Occipital lobe (tissue), 3 donors: ENCODE measurements at places on chromosomes 2 and 18.

- peak; percentile 24 for DNase-seq
Observed at GRCh38 chr18:58392324-58393000, 236.4 kb downstream of the ALPK2 start.

DNA sequence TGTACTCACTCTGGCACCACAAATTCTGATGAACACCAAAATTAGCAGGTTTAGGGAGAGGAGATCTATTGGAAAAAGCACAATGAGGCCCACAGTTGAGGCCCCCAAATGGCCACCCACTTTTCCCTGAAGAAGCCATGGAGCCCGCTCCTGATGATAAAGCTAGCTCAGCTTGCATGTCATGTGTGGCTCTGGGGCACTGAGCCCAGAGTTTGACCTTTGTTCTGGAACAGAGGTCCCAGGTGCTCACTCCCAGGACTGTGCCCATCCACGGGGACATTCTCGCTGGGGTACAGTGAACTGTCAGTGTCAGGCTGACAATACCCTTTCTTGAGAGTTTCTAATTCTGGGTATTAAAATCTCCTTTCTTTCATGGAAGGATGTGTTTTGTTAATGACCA lies 36.2 kb downstream of the XDH start:
- no peak for DNase-seq

- no peak for DNase-seq
Observed at GRCh38 chr2:194735837-194736542, 921.0 kb upstream of the SLC39A10 start.

- no peak for DNase-seq
Observed at GRCh38 chr2:18514526-18515461, 45.7 kb downstream of the RDH14 start.

GRCh38 chr18:33761363-33761762 lies 183.3 kb downstream of the ASXL3 start:
- DNase-seq = no peak
